ENCODE measurements at places on chromosomes 6 and 20. TPM values are rescaled to one million over a fixed set of nuclear protein-coding genes. Genes with fewer than 3 reads are reported as not detected.

GRCh38 chr6:151699719-151700118, 107.8 kb upstream of the ESR1 start:
- no peak for DNase-seq

DNA sequence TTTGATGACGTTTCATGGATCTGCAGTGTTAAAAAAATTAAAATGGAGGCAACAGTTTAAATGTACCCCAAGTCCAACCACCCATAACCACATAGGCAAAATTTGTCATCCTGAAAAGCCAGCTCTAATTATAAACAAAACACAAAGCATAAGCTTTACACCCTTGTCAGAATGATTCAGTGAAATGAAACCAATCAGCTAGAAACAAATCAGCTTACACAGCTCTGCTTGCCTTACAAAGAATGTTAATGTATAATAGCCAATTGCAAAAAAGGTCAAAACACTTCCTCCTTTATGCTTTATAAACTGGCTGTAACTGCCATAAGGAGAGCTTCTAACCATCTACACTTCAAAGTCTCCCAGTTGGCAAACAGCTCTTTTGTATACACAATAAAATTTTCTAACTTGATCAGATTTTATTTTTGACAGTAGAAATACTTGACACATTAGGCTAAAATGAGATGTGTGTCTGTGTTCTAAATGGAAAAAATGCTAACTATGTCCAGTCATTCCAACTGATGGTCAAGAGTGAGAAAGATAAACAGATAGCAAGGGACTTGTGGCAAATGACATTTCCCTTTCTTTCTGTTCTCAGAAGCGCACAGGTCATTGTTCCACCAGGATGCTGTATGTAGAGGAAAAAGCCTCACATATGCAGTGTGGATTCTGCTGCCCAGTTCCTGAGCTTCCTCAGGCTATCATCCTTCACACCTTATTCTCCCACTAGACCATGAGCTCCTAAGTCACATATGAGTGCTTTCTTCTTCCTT, 344.3 kb upstream of the ID4 start:
- no peak for DNase-seq

DNA sequence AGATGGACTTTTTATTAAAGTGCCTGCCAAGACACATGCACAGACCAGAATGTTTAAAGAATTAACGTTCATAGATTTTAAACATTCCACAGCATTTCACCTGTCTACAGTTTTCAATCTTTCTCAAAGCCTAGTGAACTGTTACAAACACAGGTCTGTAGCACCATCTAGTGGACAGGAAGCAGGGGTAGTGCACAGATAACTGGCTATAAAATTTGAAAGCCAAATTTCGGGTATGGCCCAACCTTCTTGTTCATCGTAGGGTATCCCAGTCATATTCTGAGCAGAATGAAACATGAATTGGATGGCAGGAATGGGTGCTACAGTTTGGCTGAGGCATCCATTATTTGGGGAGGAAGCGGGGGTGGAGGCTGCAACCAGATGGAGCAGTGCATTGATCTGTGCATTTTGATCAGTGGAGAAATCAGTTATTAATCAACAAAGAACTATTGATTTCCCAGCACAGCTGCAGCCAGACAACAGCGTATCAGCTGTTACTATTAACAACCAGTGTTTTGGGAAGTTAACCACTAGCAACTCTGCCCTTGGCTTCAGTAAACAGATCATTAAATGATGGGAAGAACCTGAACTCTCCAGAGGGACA, 56.1 kb upstream of the B3GAT2 start:
- no peak for DNase-seq

DNA sequence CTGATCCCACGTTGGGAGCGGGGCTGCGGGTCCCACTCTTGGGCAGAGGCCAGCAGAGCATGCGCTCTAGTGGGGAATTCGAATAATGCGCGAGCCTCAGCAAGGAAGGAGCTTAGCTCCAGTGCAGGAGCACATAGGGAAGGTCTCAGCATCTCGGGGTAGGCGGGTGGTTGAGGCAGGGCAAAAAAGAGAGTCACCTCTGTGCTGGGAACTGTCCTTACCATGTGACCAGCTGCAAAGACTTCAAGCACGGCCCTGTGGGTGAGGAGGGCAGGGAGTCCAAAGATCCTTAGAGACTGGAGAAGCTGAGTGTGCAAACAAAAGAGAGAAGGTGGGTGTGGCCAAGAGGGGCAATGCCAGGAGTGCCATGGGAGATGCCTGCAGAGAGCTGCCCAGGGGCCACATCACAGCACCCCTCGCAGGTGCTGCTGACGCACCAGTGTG, 79.2 kb upstream of the CD93 start:
- no peak for DNase-seq

DNA sequence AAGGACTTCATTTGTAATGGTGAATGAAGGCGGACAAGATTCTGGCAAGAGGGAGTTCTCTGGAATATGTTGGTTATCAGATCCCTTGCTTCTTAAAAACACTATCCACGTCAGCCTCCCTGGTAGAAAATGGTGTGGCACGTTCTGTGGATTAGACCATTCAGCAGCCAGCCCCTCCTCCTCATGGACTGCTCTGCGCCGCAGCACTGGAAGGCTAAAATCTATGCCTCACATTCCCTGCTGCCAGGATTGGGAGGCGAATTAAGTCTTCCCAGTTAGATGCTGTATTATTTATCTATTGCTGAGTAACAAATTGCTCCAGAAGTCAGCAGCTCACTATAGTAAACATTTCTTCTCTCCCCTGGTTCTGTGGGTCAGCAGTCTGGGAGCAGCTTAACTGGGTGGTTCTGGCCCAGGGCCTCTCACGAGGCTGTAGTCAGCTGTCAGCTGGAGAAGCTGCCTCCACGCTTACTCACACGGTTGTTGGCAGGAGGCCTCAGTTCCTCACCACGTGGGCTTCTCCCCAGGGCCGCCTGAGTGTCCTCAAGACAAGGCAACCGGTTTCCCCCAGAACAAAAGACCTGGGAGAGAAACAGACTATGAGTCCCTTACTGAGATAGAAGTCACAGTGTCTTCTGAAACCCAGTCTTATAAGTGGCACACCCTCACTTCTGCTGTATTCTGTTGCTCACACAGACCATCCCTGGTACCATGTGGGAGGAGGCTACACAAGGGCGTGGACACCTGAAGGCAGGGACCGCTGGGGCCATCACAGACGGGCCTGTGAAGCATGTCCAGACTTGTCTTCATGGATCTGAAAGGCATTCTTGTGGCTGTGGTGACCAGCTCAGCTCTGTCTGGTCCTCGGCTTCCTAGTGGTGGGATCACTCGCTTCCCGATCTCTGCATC, 101.0 kb downstream of the NRN1 start:
- DNase-seq = no peak

DNA sequence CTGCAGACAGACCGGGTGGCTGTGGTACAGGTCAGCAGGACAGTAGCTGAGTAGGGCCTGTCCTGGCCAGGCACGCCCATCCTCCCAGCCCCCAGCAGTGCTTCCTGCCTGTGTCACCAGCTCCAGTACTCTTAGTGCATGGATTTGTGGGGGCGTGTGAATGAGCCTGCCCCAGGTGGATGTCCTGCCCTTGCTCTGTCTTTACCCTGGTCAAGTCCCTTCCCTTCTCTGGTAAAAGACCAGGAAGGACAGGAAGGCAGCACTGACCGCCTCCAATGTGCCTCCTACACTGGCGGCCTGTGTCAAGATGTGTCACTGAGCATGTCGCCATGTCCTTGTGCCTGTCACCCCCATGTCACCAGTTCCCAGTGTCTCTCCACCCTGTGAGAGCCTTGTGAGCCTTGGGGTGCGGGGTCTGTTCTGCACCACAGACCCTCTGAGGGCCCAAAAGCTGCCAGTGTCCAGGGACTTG, 11.9 kb downstream of the TEAD3 start:
- DNase-seq = no peak

GRCh38 chr20:24381886-24382285, 87.5 kb upstream of the SYNDIG1 start:
- no peak for DNase-seq

RAET1L gene
- not detected for total RNA-seq

PPP1R3G gene
- not detected for total RNA-seq

C6orf141 gene
- total RNA-seq = not detected

GRCh38 chr6:3309391-3310050, 50.8 kb downstream of the PSMG4 start:
- no peak for DNase-seq

CLPSL2 gene
- not detected for total RNA-seq

- DNase-seq = no peak
Observed at GRCh38 chr20:19344341-19344740, 131.9 kb downstream of the SLC24A3 start.

DNA sequence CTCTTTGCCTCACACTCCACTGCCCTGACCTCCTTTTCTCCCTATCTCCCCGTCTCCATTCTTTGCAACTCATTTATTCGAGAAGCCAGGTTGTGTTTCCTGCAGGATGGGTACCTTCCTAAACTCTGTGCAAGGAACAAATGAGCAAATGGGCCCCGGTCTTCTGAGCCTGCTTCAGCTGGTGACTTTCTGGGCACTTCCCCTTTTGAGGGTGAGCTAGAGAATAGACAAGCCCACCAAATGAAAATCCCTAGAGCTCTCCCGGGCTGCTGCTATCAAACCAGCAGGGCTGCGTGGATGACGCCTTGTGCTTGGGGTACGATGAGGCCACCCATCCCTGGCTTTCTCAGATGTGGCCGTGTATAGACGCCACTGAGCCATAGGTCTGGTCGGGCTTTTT, 91.0 kb upstream of the FOXA2 start:
- no peak for DNase-seq

GRCh38 chr6:9943986-9944385, 470.9 kb downstream of the TFAP2A start:
- no peak for DNase-seq

- DNase-seq = no peak
Observed at GRCh38 chr6:21601932-21602390, 8.4 kb downstream of the SOX4 start.

KIF6 gene
- total RNA-seq = not detected

APOM gene
- 1.9 TPM for total RNA-seq

DNA sequence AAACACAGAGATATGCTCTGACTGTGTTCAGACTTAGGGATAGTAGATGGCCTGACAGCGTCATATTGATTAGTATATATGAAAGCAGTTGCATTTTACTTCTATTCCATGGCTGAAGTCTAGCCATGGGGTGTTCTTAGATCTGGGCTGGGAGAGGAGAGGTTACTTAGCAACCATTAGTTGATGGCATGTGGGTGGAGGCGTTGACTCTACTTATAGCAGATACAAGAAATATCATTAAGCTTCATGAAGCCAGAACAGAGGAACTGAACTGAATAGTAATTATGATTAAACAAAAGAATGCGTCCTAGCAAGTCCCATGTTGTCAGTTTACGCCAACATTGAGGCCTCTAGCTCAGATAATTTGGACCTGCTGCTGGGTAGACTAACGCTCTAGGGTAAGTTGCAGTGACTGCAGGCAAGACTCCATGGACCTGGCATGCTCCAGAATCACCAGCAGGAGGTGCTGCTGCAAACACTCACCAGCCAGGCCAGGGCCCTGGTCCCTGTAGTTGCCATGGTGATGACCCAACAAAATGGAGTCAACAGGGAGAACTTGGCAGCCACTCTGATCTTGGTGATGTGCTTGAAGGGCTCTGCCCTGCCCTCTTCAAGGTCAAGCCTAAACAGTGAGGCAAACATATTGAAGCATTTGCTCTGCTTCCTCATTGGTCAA, 477.3 kb downstream of the PREX1 start:
- DNase-seq = no peak

COX4I2 gene
- not detected for total RNA-seq

All from activated CD8-positive, alpha-beta memory T cell treated with anti-CD3 and anti-CD28 coated beads, Interleukin-2, amount 10 ng/mL, durations not matched to agents 7 days and 5 days (primary cell).